ENCODE measurements at places on chromosomes 5 and 9.

GRCh38 chr9:124535846-124536245 lies 28.6 kb upstream of the NR5A1 start:
- DNase-seq, result no peak

DNA sequence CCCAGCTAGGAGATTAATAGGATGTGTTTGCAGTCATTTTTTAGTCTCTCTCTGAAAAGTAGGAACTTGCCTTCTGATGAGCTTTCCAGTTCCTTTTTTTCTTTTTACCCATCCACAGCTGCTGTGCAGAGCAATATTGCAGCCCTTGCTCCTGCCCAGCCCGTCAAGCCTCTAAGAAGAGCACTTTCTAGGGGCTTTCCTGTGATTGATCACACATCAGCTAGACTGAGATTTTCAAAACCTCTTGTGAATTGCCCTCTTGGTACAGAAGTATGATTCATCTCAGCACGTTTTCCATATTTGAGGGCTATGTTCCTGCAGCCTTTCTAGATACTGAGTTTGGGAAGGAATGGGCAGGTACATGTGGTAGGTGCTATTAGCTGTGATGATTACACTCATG lies 93.9 kb downstream of the GALNT10 start:
- no peak for DNase-seq

GRCh38 chr5:16773991-16774390 lies 157.2 kb upstream of the RETREG1 start:
- no peak for DNase-seq

- DNase-seq, result no peak
Measured at GRCh38 chr5:133828722-133829121, 139.7 kb downstream of the C5orf15 start.

GRCh38 chr9:126844085-126844484 lies 16.4 kb upstream of the ZBTB34 start:
- no peak for DNase-seq

DNA sequence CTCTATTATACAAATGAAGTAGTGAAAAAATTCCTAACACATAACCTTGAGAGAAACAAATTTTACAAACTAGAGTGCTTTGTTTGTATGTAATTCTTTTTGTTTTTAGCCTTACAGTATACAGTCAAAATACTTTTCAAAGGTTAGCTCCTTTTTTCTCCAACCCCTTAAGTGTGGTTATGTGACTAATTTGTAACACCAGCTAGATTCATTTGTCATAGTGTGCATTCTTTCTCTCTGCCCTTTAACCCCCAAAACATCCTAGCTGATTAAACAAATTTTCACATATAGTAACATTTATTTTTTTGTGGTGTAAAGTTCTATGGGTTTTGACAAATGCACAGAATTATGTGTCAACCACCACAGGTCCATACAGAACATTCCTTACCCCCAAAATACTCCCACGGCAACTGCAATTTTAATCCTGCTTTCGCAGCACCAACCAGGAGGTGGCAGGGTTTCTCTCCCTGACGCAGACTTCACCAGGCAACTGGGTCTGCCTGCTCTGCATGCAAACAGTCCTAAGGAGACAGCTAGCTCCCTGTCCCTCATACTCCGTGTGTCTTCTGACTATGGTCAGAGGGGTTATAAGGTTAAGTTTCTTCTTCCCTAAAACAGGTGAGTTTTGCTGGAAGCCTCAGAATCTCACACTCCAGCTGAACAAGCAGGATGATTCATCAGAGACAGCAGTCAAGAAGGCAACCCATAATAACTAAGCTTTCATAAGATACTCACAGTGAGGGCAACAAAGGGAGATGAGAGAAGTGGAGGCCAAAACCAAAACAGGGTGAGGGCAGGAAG lies 44.5 kb upstream of the NR5A1 start:
- DNase-seq, result peak; percentile 39

- no peak for DNase-seq
Measured at GRCh38 chr9:117072216-117072615, 342.6 kb downstream of the ASTN2 start.

DNA sequence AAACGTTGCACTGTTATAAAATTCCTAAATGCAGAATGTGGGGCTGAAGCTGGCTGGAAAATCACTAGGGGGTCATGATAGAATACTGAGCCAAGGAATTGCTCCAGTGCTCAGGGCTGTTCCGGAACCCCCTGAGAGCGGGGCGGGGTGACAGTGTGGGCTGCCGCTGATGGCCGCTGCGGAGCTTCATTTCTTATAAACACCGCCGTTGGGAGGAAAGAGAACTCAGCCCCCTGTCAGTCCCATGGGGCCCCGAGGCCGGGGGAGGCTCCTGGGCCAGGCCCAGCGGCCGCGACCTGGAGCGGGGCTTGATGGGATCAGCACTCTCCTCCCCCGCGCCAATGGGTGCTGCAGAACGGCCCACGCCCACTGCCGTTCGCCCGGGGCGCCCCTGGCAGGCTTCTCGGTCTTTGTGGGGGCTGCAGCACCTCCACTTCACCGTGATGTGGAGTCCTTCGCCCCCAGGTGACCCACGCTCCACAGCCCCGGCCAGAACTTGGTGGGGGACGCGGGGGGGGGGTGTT lies 5.2 kb upstream of the IRF1 start:
- peak; percentile 73 for DNase-seq

- DNase-seq, result no peak
Measured at GRCh38 chr5:97618721-97619120, 435.7 kb upstream of the RIOK2 start.

- DNase-seq, result no peak
Measured at GRCh38 chr9:121150188-121150587, 51.5 kb downstream of the RAB14 start.

DNA sequence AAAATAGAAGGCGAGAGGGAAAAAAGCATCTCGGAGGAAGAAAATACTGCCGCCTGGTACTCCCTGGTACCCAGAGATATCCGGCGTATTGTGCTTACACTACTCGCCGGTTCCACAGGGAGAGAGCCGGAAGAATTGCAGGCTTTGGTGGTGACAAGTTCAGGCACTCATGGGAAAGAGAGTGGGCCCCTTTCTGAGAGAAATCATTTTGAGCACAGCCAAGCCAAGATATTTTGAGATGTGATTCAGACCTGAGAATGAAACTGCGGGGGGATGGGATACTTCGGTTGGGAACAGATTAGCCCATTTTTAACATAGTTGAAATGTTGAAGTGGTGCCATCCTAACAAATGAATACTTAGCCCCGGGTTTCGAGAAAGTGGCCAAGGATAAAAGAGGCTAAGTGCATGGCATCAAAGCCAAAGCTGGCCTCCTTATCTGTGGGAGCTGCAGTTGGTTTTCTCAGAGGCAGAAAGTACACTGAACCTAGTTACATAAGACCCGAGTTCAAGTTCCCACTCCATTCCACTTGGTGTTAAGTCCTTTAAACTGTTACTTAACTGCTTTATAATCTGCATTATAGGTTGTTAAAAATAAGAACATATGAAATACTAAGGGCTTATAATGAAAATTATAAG lies 62.7 kb downstream of the SLC1A3 start:
- no peak for DNase-seq

DNA sequence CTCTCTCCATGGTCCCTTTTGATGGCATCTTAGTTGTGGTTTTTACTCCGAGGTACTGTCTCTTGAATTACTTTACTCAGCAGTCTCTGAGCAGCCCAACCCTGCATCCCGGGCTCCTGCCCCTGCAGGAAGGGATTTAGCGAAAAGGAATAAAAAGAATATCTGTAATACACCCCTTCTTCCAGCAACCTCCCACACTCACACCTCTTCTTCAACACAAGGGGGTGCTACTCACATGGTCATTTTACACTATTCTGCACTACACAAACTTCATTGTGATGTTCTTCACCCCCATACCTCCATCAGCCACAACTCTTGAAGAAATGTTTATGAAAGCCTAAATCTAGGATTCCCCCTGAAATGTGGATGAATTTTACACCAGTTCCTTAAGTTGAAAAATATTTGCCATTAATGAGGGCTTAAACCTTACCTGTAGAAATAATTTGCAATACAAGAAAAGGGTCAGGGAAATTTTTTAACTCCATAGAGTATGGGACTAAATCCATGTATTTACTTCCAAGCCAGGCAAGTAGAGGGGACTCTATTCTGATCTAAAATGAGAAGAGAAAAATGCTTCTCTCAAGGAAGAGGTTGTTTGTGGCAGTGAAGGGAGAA lies 26.0 kb downstream of the TPD52L3 start:
- DNase-seq, result peak; percentile 67

- DNase-seq, result no peak
Measured at GRCh38 chr9:120009856-120010255, 570.1 kb downstream of the CDK5RAP2 start.

GRCh38 chr9:29659014-29659413 lies 2085.7 kb upstream of the C9orf72 start:
- peak; percentile 60 for DNase-seq

DNA sequence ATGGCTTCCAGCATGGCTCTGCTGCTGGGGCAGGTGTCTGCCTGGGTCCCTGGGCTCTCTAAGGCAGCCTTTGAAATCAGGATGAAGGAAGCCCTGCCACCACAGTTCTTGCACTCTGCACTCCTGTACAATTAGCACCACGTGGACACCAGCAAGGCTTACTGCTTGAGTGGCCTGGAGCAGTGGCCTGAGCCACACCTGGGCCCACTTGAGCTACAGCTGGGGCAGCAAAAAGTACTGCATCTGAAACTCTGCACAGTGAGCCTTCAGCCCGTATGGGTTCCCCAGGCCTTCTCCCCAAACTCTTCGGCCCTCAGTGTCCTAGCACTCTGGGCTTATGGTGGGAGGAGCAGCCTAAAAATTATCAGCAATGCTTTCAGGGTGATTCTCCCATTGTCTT lies 8.0 kb upstream of the INIP start:
- DNase-seq, result no peak

DNA sequence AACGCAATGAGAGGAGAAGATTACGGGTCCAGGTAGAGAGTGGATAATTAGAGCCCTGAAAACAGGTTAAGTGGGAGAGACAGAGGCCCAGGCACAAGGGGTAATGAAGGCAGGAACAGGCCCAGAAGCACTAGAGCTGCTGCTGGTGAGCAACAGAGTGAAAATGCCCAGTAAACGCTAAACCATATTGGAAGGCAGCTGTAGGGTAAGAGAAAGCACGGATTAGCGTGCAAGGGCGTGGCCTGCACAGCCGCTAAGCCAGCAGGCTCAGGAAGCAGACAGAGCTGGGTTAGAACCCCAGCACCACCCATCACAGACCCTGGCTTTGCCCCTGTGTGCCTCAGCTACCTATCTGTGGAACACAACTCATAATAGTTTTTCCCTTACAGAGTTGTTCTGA lies 93.2 kb downstream of the PAX5 start:
- no peak for DNase-seq

DNA sequence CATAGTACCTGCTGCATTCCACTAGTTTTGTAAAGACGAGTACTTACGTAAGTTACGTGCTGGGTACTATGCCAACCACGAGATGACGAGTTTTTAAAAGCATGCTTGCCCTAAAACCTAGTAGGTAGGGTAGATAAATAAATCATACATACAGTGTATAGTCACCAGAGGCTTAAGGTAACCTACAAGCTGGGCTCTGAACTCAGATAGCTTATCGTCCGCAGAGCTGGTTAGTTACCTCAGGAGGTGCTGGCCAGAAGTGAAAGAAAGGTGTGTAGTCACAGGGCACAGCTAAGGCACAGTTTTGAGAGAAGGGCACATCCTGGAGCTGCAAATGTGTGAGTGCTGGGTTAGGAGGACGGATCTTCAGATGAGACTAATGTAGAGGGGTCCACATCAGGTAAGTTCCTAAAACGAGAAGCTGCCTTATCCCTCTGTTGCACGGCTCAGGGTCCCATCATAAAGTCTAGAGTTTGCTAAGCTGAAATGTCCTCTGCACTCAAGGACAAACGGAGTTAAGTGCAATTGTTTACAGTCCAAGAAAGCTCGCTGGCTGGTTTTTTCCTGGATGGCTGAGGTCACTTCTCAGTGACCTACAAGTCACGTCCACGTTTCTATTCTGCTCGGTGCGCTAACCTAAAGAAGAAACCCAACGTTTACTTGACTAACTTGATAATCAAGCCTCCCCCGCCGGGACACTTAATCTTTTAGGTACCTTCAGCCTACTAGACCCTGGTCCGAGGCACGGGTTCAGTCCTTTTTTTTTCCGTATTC lies 1.1 kb upstream of the SNX24 start:
- DNase-seq, result peak; percentile 30

DNA sequence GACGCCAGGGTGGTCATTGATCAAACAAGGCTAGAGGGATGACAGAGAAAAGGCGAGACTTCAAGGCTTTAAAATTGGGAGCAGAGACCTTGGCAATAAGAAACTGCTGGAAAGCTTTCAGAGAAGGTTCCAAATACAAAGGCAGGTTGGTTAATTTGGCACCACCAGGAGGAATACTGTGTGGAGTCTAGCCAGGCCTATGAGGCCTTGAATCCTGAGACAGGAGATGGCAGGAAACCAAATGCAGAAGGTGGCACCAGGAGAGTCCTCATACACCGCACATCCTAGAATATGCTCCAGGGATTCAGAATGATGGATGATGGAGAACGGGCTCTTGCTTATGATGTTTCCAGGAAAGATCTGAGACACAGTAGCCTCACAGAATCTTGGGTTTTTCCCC lies 90.0 kb downstream of the MCTP1 start:
- no peak for DNase-seq

GRCh38 chr5:15704397-15704947 lies 204.5 kb downstream of the FBXL7 start:
- DNase-seq, result no peak

GRCh38 chr9:109497226-109498153 lies 617 bp downstream of the PTPN3 start:
- DNase-seq, result no peak

GRCh38 chr9:68577774-68578591 lies 37.3 kb upstream of the TMEM252 start:
- DNase-seq, result peak; percentile 83

DNA sequence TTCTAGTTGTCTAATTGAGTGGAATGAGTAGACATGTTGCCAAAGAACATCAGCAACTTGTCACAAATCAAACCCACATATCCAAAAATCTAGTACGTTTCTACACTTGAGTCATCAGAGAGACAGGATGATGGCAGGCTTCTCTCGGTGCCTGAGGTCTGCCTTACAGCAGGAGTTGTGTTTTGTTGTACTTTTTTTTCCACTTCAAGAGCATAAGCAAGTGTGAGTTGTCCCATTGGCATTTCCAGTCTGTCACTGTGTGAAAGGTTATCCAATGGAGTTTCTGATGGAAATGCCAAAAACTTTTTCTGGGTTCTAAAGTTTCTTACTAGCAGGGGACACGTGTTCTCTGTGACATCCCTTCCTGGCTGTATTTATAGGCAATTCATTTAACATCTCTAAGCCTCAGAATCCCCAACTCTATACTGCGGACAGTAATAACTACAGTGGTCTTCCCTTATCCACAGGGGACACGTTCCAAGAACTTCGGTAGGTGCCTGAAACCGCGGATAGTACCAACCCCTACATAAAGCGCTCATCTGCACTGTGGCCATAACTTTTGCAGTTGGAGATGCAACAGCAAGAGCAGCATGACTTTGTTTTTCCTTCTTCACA lies 246.5 kb downstream of the SYK start:
- DNase-seq, result no peak

DNA sequence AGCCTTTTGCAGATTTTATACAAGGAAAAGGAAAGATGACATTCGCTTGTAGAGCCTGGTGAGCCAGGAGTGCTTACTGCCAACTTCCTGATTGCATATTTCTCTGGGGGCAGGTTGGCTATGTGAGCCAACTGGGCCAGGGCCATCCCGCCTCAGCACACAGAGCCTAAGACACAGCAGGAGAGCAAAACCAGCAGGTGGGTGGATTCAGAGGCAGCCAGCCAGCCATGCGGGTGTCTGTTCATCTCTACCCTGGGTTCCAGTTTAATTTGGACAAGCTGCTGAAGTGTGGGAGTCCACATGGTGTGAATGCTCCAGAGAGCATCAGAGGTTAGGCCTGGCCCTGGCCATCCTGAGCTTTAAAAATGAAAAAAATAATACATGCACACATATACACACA lies 291.4 kb downstream of the ARHGEF28 start:
- no peak for DNase-seq
